ENCODE measurements at places on chromosomes 16 and 17. TPM values are rescaled to one million over a fixed set of nuclear protein-coding genes. Genes with fewer than 3 reads are reported as not detected.

RNF222 gene
- total RNA-seq = not detected

RHBDF1 gene
- total RNA-seq = 57.0 TPM

EFNB3 gene
- total RNA-seq = 0.13 TPM

GRCh38 chr17:43849116-43849515 is 2.1 kb downstream of the CD300LG start:
- no peak for DNase-seq

- no peak for DNase-seq
Measured at GRCh38 chr16:30600215-30600614, 10.0 kb downstream of the ZNF689 start.
